ENCODE measurements at places on chromosomes 11 and 22.

DNA sequence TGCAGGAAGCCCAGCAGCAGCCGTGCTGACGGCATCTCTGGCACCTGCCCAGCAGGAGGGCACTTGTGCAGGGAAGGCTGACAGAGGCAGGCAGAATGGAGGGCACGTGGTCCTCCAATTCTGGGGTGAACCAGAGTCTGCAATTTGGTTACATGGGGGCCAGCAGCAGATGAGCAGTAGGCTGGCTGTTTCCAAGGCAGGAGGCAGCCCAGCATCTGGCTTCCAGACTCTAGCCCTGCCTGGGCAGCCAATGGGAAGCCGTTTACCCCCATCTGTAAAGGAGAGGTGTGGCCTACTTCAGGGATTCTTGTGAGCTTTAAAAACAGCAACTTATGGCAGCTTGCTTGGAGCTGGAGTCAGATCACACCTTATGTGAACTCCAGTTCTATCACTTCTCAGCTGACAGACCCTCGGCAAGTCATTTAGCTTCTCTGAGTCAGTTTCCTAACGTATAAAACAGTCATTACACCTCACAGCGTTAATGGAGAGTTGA, 27.9 kb upstream of the RASL10A start:
- DNase-seq = no peak

- DNase-seq = no peak
These were observed 6.8 kb downstream of the TBC1D22A start for GRCh38 chr22:46769191-46769675.

- no peak for DNase-seq
These were observed 762 bp downstream of the MTMR3 start for GRCh38 chr22:29883775-29884097.

GRCh38 chr11:2930704-2931419, 1.6 kb upstream of the PHLDA2 start:
- peak; percentile 83 for DNase-seq

GRCh38 chr11:12483604-12484003, 106.2 kb downstream of the PARVA start:
- no peak for DNase-seq

GRCh38 chr11:63229815-63230214, 13.6 kb downstream of the SLC22A25 start:
- DNase-seq = no peak

- no peak for DNase-seq
These were observed 69.2 kb upstream of the CCDC90B start for GRCh38 chr11:83355391-83355790.

DNA sequence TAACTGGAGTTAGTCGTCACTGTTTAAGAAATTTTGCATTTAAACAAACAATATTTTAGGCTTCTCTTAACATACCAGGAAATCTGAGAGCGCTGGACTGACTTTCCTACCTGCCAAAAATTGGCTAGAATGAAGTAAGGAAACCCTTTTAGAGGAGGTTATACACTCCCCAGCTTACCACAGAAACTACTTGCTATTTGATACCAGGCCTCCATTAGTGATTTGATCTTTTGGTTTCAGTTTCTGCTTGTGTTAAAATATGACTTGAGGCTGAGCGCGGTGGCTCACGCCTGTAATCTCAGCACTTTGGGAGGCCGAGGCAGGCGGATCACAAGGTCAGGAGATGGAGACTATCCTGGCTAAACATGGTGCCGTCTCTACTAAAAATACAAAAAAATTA, 419.9 kb downstream of the LRRC4C start:
- no peak for DNase-seq

- peak; percentile 91 for DNase-seq
These were observed 15.3 kb upstream of the CDC42BPG start for GRCh38 chr11:64859542-64860414.

- DNase-seq = no peak
These were observed 13.5 kb upstream of the OAF start for GRCh38 chr11:120197251-120197891.

DNA sequence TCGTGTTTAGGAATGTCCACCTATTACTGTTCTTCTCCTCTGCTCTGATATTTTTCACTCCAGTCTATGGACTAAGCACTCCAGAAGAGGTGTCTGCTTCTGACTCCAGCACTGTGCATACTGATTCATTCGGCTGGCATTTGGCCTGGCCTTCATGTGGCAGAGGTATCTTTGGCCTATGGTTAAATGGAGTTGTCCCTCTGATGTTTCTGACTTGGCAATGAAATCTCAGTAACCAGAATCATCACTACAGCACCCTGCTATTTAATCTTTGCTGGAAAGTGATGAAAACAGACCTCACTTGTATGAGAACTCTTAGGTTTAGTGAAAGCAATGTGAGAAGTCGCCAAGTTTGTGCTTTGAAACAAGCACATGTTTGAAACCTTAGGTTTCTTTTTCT, 155.2 kb downstream of the MAML2 start:
- no peak for DNase-seq

GRCh38 chr11:72583177-72583553, 91.1 kb downstream of the PDE2A start:
- DNase-seq = no peak

DNA sequence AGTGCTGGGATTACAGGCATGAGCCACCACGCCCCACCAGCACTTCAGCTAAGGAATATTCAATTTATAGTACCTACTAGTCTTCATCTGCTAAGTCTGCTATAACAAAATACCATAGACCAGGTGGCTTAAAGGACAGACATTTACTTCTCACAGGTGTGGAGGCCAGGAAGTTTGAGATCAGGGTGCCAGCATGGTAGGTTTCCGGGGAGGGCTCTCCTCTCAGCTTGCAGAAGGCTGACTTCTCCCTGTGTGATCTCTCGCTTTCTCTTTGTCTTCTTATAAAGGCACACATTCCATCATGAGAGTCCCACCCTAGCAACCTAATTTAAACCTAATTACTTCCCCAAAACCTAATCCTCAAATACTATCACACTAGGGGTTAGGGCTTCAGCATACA, 433.0 kb downstream of the INSC start:
- DNase-seq = peak; percentile 32

DNA sequence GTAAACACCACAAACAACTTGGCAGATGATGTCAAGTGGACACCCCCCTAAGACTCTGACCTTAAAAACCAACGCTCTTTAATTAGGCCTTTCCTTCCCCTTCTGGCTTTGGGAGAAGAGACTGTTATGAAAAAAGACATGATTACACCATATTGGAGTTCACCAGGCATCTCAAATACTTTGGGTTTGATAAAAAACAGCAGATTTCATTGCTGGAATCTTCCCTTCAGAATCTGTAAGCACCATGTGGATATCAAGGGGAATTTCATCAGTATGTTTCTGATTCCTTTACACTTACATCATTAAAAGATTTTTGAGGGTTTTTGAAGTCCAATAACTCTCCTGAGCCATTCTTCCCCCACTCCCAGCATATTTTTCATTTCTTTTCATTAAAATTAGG, 85.6 kb downstream of the KIRREL3 start:
- DNase-seq = no peak

DNA sequence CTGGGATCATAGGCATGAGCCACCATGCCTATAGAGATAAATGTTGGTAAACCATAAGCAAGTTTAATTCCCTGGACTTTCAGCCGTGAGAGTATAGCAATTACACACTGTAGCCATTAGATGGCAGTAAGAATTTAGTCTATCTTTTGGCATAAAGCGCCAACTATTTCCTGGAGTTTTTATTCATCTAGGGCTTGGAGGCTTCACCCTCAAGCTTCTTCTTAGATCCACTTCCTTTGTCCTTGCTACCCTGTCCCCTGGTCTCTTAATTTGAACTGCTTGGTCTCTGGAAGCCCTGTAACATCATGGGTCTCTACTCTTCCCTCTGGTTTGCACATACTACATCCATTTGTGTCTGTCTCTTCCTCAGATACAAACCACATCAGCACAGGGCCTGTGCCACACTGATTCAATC, 38.2 kb downstream of the OR10A6 start:
- DNase-seq = peak; percentile 67

- no peak for DNase-seq
These were observed 687.8 kb downstream of the KCNA4 start for GRCh38 chr11:29328961-29329441.

DNA sequence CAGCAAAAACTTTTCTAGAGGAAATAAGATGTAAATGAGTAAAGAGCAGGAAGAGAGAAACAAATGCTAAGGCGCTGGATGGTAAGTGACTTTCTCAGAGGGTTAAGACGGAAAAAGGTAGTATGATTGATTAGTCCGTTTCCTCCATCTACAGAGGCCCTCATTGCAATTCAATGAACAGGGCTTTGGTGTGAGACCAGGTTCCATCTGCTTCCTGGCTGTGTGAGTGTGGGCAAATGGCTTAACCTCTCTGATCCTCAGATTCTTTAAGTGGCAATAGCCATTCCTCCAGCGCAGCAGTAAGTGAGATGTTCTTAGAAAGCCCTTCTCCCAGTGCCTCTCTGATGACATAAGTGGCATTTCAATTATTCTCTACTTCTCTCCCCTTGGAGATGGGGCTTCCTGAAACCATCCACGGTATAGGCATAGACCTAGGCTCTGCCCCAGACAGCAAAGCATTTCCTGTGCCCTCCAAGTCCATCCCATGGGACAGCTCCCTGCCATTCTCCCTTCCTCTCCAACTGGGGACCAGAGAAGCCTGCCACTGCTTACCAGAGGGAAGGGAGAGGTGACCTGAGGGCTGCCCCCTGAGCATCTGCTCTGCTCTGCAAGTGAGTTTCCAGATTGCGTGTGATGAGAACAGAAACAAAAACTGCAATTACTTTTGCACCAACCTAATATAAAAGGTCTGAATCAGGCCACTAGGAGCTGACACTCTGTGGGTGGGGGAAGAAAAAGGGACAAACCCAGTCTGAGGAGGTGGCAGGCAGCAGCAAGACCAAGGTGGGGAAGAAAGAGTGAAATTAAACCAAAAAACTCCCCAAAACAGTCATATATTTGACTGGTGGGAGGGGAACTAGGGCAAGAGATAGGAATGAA, 12.7 kb upstream of the CD44 start:
- peak; percentile 79 for DNase-seq

DNA sequence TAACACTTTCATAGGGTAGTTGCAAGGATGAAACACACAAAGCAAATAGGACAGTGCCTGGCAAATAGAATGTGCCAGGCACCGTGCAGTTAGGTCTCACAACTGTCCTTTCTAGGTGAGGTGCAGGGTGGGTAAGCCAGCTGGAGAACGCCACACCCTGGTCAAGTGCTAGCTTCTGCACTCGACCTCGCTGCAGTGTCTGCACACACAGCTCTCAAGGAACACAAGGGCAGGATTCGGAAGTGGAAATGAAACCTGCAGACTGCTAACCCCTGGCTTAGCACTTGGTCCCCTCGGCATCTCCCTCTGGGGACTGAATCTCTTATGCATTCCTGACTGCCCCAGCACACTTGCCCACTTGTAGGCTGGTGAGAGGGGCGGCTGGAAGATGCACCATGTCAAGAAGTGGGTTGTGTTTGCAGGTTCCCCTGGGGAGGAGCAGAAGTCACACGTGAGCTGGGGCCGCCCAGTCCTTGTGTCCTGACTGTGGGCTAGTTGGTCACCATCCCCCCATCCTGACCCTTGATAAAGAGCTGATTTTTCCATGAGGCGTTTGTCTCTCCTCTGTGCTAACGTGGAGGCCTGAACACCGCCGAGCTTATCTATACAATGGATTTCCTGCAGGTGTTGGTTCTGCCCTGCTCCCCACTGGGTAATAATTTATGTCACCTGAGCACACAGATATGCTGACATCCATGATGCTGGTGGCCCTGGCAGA, 89.0 kb downstream of the MICAL2 start:
- DNase-seq = no peak

GRCh38 chr11:96228910-96229309, 114.1 kb downstream of the MAML2 start:
- no peak for DNase-seq

DNA sequence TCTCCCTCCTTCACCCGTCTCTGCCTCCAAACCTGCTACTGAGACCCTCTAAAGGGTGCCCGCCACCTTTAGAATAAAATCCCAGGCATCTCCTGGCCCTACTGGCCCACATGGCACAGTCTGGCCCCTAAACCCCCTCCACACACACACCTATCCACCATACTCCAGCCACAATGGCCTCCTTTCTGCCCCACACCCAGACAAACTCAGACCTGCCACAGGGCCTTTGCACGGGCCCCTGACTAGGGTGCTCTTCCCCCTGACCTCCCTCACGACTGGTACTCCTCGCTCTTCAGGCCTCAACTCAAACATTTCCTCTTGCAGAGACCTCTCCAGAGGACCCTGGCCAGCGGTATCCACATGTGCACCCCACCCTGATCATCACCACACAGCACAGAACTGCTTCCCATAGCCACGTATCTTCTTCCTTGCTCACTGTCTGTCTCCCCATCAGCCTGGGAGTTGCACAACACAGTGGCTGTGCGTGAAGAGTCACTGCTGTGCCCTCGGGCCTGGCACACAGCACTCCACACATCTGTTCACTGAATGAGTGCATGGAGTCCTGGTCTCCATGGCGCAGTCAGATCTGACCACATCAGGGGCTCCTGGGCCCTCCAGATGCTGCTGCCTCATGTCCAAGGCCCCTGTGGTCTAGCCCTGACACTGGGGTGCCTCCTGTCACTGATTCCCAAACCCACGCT, 66.2 kb upstream of the TCF20 start:
- DNase-seq = no peak

- no peak for DNase-seq
These were observed 572.2 kb downstream of the TBC1D22A start for GRCh38 chr22:47334601-47335000.

GRCh38 chr11:93220078-93220477, 22.3 kb upstream of the SLC36A4 start:
- no peak for DNase-seq

DNA sequence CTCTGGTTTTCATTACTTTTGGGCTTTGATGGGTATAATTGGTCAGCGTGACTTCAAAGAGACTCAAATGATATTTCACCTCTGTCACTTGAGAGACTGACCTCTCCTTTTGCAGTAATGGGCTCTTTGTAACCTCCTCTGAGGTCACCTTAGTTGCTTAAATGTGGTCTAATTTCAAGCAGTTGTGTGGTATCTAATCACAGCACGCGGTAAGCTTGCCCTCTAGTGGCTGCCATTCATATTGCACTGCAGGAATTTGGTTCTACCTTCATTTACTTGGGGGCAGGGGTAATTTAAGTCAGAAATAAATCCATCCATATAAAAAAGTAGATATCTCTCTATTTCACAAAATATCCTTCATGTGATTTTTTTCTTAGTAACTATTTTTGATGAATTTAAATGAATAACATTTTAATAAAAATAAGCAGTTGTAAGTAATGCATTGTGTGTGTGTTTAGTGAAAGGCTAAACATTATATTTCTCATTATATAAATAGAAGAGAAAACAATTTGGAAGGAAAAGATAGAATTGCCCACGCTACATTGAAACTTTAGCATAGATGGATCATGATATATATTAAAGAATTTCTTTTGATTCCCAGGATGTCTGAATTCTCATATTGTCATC, 55.0 kb upstream of the ANO3 start:
- peak; percentile 82 for DNase-seq

GRCh38 chr11:12083380-12083779, 27.0 kb upstream of the MICAL2 start:
- no peak for DNase-seq

- no peak for DNase-seq
These were observed 665 bp downstream of the USP28 start for GRCh38 chr11:113874581-113875233.

- no peak for DNase-seq
These were observed 17.8 kb upstream of the TP53I11 start for GRCh38 chr11:44968510-44968909.

Measured in activated CD4-positive, alpha-beta T cell treated with anti-CD3 and anti-CD28 coated beads, Interleukin-2, amount 10 ng/mL, durations not matched to agents 24 days and 14 days (primary cell).